Head of caudate nucleus (tissue), 42 donors: ENCODE measurements at places on chromosomes 13 and 19.

DNA sequence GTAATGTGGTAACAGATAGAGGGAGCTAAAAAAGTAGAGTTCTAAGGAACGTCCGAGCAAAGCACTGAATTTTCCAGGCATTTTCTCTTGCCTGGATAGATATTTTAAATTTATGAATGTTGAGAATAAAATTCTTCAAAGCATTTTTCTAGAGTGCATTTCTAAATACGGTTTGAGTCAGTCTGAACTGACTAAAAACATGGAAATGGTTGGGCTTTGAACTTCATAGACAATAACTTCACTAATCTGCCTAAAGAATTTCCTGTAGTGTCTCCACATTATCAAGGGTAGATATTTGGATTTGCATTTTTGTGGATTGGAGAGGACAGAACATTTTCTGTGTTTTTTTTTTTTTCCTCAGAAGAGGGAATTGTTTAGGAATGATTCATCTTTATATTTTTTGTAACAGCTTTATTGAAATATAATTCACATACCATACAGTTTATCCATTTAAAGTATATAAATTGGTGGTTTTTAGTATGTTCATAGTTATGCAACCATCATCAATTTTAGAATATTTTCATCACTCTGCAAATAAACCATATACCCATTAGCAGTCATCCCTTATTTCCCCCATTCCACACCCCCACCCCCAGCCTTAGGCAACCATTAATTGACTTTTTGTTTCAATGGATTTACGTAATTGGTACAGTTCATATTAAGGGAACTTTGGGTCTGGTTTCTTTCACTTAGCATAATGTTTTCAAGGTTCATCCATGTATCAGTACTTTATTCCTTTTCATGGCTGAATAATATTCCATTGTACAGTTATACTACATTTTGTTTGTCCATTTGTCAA, 20.7 kb downstream of the GARRE1 start:
- no peak for DNase-seq

- DNase-seq, result peak; percentile 71
These were observed 23.9 kb upstream of the OXGR1 start for GRCh38 chr13:97018029-97018819.

GRCh38 chr19:47652285-47652684, 43.4 kb downstream of the BICRA start:
- no peak for DNase-seq

DNA sequence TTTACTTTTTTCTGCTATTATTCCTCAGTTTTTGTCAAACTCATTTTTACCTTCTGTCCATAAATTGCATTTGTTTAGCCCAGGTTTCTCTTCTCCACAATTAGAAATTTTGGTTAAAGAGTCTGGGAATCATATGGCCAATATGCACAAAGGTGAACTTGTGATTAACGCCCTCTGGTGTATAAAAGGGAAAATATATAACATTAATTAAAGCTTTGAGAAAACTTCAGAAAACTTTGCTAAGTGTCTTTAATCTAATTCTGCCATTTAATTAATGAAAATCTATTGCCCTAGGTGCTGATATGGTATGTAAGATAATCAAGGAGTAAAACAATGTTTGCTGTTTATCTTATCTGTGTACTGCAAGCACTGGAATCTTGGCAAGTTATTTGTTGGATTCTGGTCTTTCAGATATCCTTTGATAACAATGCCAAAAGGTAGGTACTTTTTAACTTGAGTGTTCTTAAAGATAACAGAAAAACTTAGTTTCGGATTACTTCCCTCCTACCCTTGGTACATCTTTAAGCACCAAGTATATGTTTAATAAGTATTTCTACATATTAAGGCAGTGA, 402.6 kb downstream of the SUCLA2 start:
- no peak for DNase-seq

GRCh38 chr19:57850553-57851017, 926 bp downstream of the ZNF587 start:
- DNase-seq, result no peak

GRCh38 chr13:110453797-110454196, 107.7 kb downstream of the RAB20 start:
- DNase-seq, result no peak

DNA sequence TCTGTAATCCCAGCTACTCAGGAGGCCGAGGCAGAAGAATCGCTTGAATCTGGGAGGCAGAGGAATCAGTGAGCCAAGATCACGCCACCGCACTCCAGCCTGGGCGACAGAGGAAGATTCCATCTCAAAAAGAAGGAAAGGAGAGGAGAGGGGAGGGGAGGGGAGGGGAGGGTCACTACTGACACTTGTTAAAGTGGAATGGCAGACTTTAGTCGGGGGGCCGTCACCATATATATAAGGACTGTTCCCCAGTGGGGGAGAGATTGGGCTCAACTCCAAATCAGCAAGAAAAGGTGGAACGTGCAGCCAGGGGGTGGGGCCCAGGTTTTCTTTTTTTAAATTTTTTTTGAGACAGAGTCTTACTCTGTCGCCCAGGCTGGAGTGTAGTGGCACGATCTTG, 26.2 kb downstream of the TPT1 start:
- no peak for DNase-seq

- DNase-seq, result no peak
These were observed 63.5 kb upstream of the MYCBP2 start for GRCh38 chr13:77390391-77390790.

DNA sequence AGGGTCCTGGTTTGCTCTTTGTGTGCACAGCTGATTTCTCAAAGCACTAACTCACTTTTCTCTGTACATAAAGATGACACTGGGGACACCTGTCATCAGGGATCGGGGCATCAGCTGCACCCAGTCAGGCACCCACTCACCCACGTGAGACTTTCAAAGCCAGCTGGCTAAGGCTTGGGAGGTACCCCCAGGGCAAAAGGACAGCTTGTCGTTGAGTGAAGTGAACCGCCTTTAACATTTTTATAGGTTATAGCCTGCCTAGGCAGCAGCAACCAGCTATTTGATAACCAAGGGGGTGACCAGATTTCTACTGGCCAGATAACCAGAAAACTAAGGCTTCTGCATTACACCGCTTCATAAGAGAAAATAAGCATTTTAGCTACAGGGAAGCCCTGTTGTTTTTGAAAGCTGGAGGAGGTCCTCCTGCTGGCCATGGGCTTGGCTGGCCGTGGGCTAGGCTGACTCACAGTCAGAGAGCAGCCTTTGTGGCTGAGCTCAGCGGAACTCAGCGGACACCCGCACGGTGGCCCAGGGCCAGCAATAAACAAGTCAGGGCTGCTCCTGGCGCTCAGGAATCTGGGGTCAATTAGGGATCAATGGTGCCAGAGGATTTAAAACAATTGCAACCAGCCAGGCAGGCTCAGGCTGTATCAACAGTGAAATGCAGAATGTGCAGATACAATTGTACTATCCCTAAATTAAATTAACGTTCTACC, 57.1 kb downstream of the ALOX5AP start:
- peak; percentile 42 for DNase-seq

- peak; percentile 81 for DNase-seq
These were observed 27.8 kb downstream of the NFIX start for GRCh38 chr19:13022859-13023636.

GRCh38 chr13:38073931-38074330, 204.4 kb upstream of the TRPC4 start:
- DNase-seq, result no peak

DNA sequence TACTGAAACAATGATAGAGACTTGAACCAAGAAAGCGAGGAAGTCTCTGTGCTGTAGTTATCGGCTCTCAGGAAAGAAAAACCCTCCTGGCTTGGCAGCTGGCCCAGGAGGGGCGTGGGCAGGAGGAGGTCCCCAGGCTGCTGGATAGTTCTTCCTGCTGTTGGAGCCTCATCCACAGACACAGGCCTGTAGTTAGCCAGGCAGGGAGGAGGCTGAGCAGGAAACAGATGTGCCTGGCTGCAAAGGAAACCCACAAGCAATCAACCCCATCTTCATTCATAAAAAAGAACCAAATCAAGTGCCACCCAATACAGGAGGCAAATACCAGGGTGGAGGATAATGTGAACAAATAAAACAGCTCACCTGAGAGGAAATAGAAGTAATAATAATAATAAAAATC, 86.2 kb downstream of the IRS2 start:
- peak; percentile 66 for DNase-seq

GRCh38 chr19:1836458-1837221, 11.6 kb downstream of the REXO1 start:
- no peak for DNase-seq

DNA sequence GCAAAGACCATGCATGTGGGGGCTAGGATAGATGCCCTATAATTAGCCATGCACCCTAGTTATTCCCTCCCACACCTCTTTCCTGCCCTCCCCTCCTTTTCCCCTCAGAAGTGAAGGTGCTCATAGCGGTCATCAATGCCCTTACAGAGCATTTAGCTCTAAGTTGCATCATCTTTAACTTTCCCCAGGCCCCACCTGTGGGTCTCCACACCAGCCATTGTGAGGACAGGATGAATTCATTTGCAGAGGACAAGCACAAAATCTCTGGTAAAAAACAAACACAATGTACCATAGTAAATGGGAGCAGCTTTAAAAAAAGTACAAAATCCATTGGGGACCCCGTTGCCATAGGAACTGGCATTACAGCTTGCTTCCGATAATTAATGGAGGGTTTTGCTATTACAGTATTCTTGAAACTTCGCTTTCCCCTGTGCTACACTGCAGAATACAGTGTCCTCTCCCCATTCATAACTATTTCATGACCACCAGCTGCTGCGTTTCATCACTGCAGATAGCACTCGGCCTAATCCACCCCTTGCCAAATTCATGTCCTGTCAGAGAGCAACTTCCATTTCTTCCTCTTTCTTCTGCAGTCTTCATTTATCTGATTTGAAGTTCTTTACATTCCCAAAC, 110.5 kb downstream of the ZDHHC20 start:
- no peak for DNase-seq

GRCh38 chr13:102394158-102395053, 7.4 kb downstream of the FGF14 start:
- DNase-seq, result peak; percentile 94

DNA sequence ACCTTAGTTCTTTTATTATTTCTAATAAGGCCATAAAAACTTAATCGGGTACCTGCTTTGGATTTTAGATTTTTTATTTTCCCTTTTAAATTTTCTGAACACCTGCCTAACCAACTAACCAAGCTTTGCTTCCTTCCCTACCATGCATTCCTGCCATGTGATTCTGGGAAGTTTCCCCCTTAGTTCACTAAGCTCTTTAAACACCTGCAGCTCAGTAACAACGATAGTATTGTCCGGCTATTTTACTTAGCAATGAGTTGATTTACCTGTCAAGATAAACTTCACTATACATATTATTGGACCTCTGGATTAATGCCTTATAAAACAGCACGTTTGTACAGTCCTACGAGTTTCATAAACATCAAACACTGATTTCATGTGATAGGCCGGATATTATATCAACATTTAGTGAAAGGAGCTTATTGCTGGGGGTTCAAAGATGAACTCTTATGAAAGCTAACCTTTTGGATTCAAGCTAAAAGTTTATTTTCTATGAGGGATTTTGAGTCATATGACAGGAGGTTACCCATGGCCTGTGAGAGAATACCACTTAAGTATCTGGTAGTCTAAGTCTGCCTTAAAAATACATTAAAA, 81.0 kb upstream of the STARD13 start:
- DNase-seq, result no peak

DNA sequence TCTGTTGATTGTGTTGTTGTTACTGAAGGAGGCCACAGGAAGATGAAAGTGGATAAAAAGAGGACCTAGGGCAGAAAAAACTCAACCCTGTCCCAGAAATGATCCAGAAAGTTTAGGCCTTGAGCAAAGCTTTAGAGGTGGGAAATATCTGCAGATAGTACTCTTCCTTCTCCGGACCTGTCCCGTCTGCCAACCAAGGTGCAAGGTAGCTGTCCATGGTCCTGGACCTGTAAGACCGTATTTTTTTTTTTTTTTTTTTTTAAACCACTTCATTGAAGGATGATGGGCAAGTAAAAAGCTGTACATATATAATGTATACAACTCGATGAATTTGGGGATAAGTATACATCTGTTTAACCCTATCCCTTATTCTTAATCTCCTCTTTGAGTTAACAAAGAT, 225.9 kb downstream of the OLFM4 start:
- DNase-seq, result no peak

DNA sequence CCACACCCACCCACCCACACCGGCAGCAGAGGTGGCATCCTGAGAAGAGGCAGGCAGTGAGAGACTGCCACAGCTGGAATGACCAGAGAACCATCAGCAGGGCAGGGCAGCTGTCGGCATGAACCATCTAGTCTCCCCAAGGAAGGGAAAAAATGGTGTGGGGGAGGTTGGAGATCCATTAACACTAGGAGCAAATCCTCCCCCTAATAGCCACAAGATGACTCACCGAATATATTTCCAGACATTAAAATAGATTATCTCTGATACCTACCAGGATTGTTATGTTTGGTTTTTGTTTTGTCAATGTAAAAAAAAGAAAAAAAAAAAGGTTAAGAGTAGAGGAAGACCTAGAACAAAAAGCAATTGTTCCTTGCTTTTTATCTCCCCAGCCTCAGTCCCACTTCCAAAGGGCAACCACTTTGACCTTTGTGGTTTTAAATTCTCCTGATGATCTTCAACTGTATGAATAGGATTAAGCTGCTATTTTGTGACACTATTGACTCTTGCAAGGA, 34.2 kb downstream of the THSD1 start:
- DNase-seq, result no peak
